ENCODE measurements at places on chromosomes 5 and 9.

DNA sequence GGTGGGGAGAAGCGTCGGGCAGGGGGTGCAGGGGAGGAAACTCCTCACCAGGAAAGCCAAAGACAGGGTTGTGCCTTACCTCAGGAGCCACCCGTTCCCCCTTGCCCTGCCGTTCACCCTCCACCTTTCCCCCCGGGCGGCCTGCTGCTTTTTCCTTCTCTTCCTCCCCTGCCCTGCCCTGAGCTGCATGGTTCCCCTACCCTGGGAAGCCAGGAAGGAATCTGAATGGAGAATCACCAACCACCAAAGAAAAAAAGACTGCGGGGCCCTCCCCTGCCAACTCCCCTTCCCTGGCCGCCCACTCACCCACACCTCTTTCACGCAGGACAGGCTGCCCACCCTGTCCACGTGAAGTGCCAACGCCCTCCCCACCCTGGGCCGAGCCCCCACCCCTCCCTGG is 820 bp upstream of the NFX1 start:
- DNase-seq: no peak

DNA sequence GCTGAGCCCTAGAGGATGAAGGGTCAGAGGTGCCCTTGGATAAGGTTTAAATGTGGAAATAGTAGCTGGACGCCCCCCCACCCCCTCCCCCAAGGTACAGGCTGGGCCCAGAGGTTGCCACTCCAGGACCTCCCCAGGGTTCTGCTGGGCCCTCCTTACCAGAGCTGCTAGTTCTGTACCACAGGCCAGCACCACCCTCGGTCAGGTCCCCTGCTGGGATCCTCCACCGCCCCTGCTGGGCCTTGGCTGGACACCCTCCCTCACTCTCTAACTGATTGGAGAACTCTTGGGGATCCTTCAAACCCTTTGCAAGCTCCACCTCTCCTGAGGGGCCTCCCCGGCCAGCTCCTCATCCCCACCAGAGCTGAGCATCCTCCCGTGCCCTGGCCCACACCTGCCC is 34.9 kb downstream of the PTGES start:
- DNase-seq: no peak

DNA sequence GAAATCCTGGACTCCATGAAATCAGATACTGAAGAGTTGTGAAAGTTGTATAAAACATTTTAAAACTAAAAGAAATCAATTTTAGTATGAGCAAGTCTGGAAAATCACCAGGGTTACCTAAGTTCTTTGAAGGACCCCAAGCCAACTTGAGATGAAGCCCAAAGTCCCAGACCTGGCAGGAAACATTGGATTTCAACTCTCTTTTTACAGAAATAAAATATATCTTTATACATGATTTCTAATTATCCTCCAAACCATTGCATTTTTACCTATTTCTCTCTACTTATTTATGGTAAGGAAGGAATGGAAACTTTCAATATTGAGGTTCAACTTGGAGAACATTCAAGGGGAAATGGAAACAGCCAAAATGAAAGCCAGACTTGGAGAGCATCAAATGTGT is 390.6 kb upstream of the C9orf72 start:
- DNase-seq: no peak

DNA sequence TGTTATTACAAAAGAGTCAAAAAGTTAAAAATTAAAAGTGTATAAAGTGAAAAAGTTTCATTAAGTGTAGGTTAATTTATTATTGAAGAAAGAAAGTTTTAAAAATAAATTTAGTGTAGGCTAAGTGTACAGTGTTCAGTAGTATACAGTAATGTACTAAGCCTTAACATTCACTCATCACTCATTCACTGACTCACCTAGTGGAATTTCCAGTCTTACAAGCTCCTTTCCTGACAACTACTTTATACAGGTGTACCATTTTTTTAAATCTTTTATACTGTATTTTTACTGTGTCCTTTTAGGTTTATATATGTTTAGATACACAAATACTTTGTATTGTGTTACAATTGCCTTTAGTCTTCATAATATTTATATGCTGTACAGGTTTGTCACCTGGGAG is 530.2 kb upstream of the FAM174A start:
- DNase-seq: no peak

DNA sequence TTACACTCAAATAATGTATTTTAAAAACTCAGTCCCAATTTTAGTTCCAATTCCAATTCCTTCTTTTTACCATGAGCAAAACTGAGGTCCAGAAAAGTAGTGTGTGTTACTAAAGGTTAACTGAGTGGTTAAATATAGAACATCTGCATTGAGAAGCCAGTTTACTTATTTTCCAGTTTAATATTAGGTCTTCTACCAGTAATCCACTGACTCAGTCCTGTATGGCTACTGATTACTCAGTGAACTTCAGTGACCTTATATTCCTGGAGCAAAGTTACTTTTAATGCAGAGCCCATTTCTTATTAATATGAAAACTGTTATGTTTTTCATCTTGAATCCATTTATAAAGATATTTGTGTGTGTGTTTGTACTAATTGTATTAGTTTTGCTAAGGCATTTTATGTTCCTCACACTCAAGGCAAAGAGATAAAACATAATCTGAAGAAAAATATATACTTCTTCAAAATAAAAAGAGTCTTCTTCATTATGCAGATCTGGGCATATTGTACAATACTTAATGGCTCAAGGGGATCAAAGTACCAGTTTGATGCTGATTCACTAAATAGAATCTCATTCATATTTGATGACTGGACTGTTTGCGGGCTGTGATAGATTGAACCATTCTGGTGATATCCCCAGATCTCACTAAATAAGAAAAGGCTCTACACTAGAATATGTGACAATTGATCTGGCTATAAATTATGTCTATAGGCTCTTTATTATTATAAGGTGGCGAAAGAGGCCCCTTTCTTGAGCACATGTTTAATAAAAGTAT is 60.8 kb downstream of the DMXL1 start:
- no peak for DNase-seq

DNA sequence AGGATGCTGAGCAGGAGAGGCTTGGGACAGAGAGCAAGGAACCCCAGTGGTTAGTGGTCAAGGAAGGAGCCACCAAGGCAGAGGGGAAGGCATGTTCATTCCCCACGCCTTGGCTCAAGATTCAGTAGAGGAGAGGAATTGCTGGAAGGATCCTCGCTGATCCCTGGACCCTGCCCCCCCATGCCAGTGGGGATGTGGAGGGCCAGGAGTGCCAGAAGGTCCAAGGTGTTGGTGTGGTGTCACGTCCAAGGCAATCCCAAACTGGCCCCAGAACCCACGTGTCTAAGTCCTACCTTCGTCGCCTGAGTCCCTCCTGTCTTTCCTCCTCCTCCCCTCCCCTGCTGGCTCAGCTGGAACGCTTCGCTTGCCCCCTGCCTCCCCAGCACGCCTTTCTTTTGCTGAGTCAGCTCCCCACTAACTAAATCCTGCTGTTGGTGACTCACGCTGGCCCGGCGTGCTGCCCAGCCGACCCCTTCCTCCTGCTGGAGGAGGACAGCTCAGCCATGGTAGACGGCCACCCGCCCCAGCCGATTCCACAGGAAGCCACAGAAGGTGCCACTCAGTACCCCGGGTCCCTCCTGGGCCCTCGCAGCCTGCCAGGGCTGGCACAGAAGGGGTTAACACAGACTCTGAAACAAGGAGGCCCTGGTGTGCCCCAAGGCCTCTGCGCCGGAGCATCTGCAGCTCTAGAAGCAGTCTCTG is 37.6 kb upstream of the ORM1 start:
- DNase-seq: no peak

DNA sequence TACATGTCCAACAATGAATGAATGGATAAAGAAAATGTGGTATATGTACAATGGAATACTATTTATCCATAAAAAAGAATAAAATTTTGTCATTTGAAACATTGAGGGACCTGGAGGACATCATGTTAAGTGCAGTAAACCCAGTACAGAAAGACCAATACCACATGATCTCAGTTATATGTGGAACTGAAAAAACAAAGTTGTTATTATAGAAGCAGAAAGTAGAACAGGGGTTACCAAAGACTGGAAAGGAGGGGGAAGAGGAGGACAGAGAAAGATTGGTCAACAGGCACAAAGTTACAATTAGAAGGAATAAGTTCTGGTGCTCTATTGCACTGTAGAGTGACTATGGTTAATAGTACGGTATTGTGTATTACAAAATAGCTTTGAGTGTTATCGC is 233.8 kb downstream of the SEMA6A start:
- no peak for DNase-seq

- DNase-seq: no peak
These were observed 112.5 kb upstream of the SLCO6A1 start for GRCh38 chr5:102611312-102611711.

- DNase-seq: peak; percentile 26
These were observed 885 bp upstream of the MLLT3 start for GRCh38 chr9:20623021-20623747.

GRCh38 chr5:102767862-102768261 is 12.8 kb downstream of the PAM start:
- DNase-seq: no peak

- DNase-seq: no peak
These were observed 15.7 kb downstream of the TMEM8B start for GRCh38 chr9:35844628-35845270.

DNA sequence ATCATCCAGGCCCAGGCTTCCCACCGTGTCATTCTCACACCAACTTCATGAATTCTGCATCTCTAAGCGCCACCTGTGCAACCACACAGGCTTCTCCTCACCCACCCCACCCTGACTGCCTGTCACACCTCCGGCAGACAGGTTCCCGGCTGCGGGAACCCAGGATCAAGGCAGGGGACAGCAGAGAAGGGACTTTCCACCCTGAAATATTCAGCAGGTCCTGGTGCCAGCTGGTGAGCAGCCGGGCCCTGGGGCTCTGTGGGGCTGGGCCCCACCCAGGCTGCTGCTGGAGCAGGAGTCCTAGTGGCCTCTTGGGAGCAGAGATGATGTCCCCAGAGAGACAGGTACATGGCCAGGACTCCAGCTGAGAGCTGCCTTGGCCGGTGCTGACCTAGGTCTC is 12.7 kb downstream of the ANXA6 start:
- DNase-seq: no peak

- no peak for DNase-seq
These were observed 264.9 kb downstream of the CD180 start for GRCh38 chr5:66931651-66932050.

GRCh38 chr9:95336281-95336680 is 18.8 kb upstream of the FANCC start:
- DNase-seq: no peak

GRCh38 chr9:89880721-89881120 is 275.9 kb downstream of the GADD45G start:
- no peak for DNase-seq

DNA sequence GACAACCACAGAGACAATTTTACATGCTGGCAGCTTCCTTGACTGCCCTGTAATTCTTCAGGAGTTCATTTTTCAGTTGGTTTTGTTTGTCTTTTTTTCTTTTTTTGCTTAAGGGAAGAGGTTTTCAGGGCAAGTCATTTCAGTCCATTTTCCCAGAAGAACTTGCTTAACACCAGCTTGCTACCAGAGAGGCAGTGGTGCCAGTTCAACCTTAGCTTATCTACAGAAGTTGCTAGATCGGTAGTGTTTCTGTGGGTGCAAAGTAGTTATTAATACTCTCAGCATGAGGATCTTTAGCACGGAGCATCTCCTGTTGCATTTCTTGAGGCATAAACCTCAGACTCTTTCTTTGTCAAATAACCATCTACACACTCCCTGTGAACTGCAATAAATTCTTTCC is 1.1 kb downstream of the SPEF2 start:
- DNase-seq: no peak

- DNase-seq: no peak
These were observed 204.5 kb downstream of the CWC27 start for GRCh38 chr5:64973215-64973614.

DNA sequence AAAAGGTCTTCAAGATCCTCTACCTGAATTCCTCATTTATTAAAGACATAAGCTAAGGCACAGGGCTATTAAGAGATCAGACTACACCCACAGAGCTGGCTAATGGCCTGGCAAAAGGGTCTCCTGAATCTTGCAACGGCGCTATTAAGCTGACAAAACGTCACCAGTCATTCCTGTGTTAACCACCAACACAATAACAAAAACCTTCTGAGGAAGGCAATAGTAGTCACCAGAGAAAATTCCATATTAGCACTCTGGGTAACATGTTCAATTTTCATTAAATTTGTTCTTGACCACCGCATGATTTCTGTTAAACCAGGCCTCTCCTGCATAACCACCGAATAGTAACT is 77.0 kb downstream of the GNAQ start:
- DNase-seq: no peak

- no peak for DNase-seq
These were observed 83.9 kb upstream of the NR5A1 start for GRCh38 chr9:124590889-124591641.

DNA sequence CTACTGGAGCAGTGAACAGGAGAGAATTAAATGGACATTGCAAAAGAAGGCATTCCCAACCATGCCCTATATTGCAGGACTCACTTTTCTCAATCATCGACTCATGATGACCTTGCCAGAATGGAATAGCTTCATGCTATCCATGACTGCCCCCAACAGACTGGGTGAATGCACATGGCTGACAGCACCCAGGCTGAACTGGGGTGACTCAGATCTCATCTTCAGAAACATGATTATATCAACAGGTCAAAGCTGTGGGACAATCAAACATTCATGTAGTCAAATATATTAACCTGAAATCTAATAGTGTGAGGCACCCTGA is 34.7 kb upstream of the MIER3 start:
- DNase-seq: no peak

DNA sequence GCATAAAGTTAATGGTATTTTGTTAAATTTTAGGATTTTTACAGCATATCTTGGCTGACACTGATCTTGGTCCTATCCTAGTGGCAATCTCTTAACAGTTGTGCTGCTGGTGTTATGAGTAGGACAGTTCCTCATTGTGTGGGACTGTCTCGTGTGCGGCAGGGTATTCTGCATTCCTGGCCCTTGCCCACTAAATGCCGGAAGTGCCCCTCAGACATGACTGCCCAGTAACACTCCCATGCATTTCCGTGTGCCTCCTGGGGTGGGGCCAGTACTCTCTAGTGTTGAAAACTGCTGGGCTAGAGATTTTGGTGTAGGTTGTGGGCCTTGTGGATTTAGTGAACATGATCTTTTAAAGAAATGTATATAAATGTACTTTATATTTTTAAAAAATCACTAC is 227.1 kb upstream of the DMRT1 start:
- no peak for DNase-seq

GRCh38 chr5:66967826-66968262 is 228.8 kb downstream of the CD180 start:
- no peak for DNase-seq

GRCh38 chr5:179044765-179045164 is 15.4 kb upstream of the ZNF354C start:
- no peak for DNase-seq

DNA sequence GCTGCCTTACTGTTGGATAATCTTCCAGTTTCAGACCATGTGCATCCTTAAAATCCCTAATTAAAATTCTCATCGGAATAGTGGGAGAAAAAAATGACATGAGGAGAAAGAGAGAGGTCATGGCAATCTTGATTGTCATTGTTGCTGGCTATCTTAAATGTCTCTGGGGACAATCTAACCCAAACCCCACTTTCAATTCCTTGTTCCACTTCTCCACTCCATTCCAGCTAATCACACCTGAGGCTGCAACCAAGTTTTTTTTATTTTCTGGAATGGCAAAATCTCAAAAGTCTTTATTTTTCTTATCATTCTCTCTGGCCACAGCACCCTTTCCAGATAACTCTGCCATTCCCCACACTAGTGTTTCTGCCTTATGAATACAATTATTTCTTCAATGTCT is 171.9 kb upstream of the RASA1 start:
- DNase-seq: no peak

Measured in D721Med (cell line).